ENCODE measurements at places on chromosomes 7 and 10. TPM values are rescaled to one million over a fixed set of nuclear protein-coding genes. Genes with fewer than 3 reads are reported as not detected.
A peak's percentile ranks its signal among the peaks of the same experiment; 100 is the strongest.

DNA sequence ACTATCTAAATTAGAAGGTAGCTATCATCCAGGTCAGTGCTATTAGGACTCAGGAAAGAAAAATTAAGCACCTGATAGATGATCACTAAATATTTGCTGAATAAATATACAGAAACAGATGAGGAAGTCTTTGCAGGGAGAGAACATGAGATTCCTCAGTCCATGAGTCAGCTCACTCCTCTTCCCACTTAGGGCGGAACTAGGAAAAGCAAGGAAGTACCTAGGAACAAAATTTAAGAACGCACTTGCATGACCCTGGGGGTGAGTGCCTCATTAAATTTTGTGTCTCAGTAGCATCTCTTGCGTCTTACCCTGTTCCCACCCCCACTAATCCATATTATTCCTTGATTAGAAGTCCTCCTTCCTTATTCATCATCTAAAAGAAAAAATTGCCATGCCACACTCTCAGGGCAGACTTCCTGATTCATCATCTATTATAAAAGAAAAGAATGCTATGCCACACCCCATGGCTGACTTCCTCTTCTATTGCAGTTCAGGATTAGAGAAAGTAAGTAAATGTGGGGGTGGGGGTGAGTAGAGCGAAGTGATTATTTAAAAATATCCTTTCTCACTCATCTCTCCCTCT lies 208.8 kb downstream of the THSD7A start:
- no peak for DNase-seq
- H3K4me3 ChIP-seq, result no peak overlapping the region
- H3K27me3 ChIP-seq, result no peaks in the 10 kb centered on the region
- H3K4me1 ChIP-seq, result no peaks in the 10 kb centered on the region
- no peaks in the 10 kb centered on the region for H3K36me3 ChIP-seq

GRCh38 chr10:105037022-105037421 lies 395.9 kb downstream of the SORCS3 start:
- no peak overlapping the region for H3K27ac ChIP-seq
- DNase-seq, result no peak
- H3K27me3 ChIP-seq, result no peaks in the 10 kb centered on the region
- H3K36me3 ChIP-seq, result no peaks in the 10 kb centered on the region
- no peak overlapping the region for H3K4me3 ChIP-seq
- H3K4me1 ChIP-seq, result no peaks in the 10 kb centered on the region

DNA sequence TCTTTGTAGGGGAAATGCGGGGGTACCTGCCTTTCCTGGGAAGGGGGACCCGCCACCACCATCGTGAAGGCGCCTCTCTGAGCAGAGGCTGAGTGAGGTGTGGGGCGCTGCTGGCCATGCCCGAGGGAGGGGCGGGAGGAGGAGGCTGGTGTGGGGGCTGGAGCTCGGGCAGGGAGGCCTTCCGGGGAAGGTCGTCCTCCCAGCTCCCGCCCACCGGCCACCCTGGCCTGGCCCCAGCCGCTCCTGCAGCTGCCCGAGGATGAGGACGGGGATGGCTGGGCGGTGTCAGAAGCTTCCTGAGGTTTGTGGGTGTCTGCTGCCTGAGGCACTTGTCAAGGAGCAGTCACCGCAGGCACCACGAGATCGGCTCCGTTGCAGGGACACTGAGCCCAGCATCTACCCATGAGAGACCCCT lies 11.4 kb downstream of the PWWP2B start:
- no peak for DNase-seq
- no peaks in the 10 kb centered on the region for H3K27me3 ChIP-seq
- no peak overlapping the region for H3K4me3 ChIP-seq
- no peaks in the 10 kb centered on the region for H3K36me3 ChIP-seq
- H3K27ac ChIP-seq, result no peak overlapping the region

DNA sequence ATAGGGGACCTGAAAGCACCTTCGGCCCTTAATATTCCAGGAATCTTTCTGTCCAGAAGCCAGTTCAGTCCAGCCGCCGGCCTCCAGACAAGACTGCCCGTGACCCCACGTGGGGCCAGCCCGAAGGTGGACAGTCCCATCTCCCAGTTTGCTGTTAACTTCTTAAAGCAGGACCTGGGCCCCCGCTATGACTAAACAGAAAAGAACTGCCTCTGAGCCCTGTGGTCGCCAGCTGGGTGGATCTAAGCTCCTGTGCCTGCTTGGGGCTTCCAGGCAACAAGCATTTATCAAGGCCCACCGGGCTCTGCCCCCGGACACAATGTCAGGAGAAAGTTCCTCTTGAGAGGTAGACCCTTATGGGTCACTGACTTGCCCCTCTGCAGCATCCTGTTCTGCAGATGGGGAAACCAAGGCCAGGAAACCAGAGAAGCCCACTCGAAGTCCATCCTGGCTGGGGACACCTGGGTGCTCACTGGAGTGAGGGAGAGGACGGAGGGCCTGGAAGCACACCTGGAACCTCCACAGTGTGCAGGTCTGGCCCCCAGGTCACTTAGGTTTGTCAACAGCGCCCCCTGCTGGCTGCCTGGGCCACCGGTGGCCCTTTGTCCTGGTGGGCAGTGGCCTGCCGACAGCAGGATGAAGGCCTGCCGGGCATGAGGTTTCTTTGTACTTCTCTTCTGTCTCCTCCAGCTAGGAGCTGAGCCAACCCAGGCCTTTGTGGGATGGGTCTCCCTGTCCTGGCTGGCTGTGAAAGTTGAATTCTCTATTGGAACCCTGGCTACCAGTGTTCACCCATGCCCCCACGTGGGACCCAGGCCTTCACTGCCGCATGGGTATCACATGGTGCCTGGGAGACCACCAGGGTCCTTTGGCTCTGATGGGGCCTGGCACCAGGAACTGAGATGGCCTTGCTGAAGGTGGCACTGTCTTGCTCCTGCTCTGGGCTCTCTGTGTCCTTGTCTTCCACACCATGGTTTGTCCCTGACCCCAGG lies 128.0 kb downstream of the ZMIZ1 start:
- no peaks in the 10 kb centered on the region for H3K27me3 ChIP-seq
- 0 out of 2 replicates have a peak, but pooled peaks cover under 1% of the 10 kb centered on the region for H3K36me3 ChIP-seq
- no peak overlapping the region for H3K4me3 ChIP-seq

GRCh38 chr7:140402178-140402835 lies 1.6 kb upstream of the RAB19 start:
- H3K36me3 ChIP-seq, result no peaks in the 10 kb centered on the region
- no peak overlapping the region for H3K27ac ChIP-seq
- H3K4me1 ChIP-seq, result 0 out of 2 replicates have a peak, but pooled peaks cover 2% of the 10 kb centered on the region
- no peaks in the 10 kb centered on the region for H3K27me3 ChIP-seq
- no peak for DNase-seq

- H3K4me1 ChIP-seq, result no peaks in the 10 kb centered on the region
- H3K4me3 ChIP-seq, result no peak overlapping the region
- H3K36me3 ChIP-seq, result no peaks in the 10 kb centered on the region
- no peak for DNase-seq
- H3K27ac ChIP-seq, result no peak overlapping the region
Measured at GRCh38 chr10:126073606-126074005, 177.2 kb downstream of the FANK1 start.

GRCh38 chr10:112201334-112201733 lies 17.8 kb upstream of the GPAM start:
- H3K4me1 ChIP-seq, result no peaks in the 10 kb centered on the region
- no peak overlapping the region for H3K4me3 ChIP-seq
- no peaks in the 10 kb centered on the region for H3K27me3 ChIP-seq
- no peak overlapping the region for H3K27ac ChIP-seq
- no peaks in the 10 kb centered on the region for H3K36me3 ChIP-seq

- no peaks in the 10 kb centered on the region for H3K4me1 ChIP-seq
- H3K27ac ChIP-seq, result no peak overlapping the region
- H3K27me3 ChIP-seq, result no peaks in the 10 kb centered on the region
- peaks cover 58% of the 10 kb centered on the region for H3K36me3 ChIP-seq
Measured at GRCh38 chr7:127692200-127692599, 40.2 kb downstream of the SND1 start.

DNA sequence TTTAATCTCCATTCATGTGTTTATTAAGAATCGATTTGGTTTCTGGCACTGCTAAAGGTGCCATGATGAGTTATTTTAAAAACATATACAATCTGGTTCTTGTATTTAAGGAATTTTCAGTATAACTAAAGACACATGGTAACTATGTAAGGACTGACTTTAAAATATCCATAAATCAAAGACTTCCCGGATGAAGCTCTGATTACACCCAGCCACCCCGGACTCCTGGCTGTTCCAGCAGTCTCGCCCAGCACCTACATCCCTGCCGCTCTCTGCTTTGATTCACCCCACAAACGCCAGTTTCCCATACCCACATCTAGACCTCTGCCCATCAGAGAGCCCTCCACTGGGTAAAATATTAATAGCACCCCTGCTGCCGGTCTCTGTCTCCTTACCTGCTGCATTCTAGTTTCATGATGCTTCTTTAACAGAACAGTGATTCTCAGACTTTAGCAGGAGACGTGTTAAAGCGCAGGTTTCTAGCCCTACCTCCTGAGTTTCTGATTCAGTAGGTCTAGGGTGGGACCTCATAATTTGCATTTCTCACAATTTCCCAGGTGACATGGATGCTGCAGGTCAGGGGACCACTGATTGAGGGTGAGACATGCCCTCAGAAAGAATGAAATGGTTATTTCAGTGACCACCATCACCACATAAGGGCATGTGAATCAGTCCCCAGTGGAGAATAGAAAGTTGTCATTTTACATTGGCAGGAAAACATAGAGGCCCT lies 185.7 kb downstream of the KIAA1217 start:
- H3K27ac ChIP-seq, result no peak overlapping the region
- H3K36me3 ChIP-seq, result peaks cover 10% of the 10 kb centered on the region
- H3K4me3 ChIP-seq, result no peak overlapping the region
- H3K27me3 ChIP-seq, result no peaks in the 10 kb centered on the region
- H3K4me1 ChIP-seq, result no peaks in the 10 kb centered on the region

DNA sequence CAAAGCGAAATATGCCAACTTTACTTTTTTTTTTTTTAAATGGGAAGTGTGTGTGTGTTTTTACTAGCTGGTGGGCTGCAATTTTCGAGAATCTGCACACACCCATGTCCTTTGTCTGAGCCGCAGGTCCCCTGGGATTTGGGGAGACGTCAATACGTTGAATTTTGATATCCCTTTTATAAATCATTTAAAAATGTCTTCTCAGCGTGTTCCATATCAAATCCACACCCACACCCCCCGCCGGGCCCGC lies 404 bp upstream of the FMC1 start:
- no peaks in the 10 kb centered on the region for H3K36me3 ChIP-seq
- DNase-seq, result no peak
- no peaks in the 10 kb centered on the region for H3K27me3 ChIP-seq
- peak overlapping the region; percentile 99 for H3K27ac ChIP-seq
- peak overlapping the region; percentile 99 for H3K4me3 ChIP-seq
- H3K4me1 ChIP-seq, result 0 out of 2 replicates have a peak, but pooled peaks cover 4% of the 10 kb centered on the region

DNA sequence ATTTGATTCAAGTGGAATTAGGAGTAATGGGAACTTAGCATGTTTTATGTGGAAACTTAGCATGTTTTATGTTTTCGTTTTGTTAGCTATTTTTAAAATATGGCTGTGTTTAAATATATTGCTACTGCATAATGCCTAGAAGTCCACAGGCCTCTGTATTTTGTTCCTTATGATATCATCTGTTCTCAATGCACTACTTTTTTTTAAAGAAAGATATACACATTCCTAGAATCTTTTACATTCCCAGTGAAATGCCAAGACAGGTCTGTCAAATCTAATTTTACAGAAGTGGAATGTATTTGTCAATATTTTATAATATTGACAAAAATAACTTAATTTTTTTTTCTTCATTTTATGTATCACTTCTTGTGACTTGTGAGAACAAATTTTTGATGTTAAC lies 51.6 kb downstream of the ST7 start:
- DNase-seq, result no peak
- peaks cover 43% of the 10 kb centered on the region for H3K4me1 ChIP-seq
- H3K27ac ChIP-seq, result peak overlapping the region; percentile 59
- no peaks in the 10 kb centered on the region for H3K36me3 ChIP-seq
- no peaks in the 10 kb centered on the region for H3K27me3 ChIP-seq
- no peak overlapping the region for H3K4me3 ChIP-seq

ZWINT gene
- 113 TPM for total RNA-seq
